ENCODE measurements at places on chromosomes 13 and 19. TPM values are rescaled to one million over a fixed set of nuclear protein-coding genes. Genes with fewer than 3 reads are reported as not detected.
A peak's percentile ranks its signal among the peaks of the same experiment; 100 is the strongest.

Gene LILRA5
- 23.0 TPM for total RNA-seq

Gene POLR1G
- 6.7 TPM for total RNA-seq

Gene RNF17
- 0.58 TPM for total RNA-seq

Gene ZGLP1
- total RNA-seq: 0.55 TPM

Gene SYCN
- not detected for total RNA-seq

Gene RNF113B
- total RNA-seq: not detected

Gene GTF2F2
- 14.8 TPM for total RNA-seq

- peak; percentile 93 for DNase-seq
Observed at GRCh38 chr19:37691881-37692504, 27.6 kb downstream of the ZNF607 start.

DNA sequence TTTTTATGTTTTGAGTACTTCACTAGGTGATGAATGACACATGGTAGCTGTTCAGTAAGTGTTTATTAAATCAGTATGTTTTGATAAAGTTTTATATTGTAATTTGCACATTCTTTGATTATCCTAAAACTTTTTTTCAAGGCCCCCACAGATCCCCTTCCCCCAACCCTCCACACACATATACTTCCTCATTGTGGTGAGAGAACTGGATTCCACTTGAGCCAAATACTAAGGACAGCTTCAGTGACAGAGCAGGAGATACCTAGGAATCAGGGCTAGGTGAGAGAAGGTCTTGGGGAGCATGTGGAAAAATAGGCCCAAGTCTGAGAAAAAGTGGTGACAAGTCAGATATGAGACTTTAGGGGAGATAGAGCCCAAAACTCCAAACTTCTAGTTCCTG is 174.6 kb downstream of the TDRD3 start:
- DNase-seq: no peak

DNA sequence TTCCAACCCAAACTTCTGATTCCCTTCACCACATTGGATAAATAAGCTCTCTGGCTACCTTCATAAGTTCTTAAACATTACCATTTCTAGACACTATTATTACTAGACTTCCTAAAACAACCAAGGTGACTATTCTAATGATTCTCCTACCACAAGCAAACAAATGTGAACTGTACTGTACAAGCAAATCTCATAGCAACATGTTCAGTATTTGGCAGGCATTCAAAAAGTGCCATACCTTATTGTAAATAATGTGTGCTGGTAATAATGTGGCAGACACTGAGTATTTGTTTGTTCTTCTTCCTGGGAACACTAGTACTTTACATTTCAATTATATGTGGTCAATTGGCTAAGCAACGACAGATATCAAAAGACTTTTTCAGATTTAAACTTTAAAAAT is 986.0 kb upstream of the SPRY2 start:
- no peak for DNase-seq

DNA sequence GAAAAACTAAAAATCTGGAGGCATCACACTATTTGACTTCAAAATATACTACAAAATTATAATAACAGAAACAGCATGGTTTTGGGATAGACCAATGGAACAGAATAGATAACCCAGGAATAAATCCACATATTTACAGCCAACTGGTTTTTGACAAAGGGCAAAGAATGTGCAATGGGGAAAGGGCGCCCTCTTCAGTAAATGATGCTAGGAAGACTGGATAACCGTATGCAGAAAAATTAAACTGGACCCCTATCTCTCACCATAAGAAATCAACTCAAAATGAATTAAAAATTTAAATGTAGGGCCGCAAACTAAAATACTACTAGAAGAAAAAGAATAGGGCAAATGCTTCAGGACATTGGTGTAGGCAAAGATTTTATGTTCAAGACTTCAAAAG is 440.5 kb upstream of the SGCG start:
- DNase-seq: no peak

GRCh38 chr13:32472194-32472621 is 44.3 kb upstream of the N4BP2L1 start:
- no peak for DNase-seq

DNA sequence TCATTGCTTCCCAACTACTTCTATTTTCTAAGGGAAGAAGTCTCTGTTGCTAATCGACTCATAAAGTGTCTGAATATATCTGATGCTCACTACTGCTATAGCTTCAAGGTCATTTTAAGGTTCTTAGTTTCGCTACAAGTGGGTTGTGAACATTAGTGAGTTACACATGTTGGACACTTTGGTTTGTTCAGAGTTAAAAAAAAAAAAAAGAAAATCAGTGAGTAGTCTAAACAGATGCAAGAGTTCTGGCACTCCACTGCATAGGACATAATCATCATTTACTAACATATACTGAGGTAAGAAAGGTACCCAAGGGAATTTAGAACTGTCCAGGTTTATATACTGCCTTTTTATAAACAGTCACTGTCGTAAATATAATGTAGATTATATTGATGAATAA is 108.8 kb downstream of the KLF12 start:
- DNase-seq: no peak

- peak; percentile 37 for DNase-seq
Observed at GRCh38 chr19:29917911-29918310, 24.1 kb upstream of the URI1 start.

GRCh38 chr19:44803442-44804428 is 5.2 kb upstream of the BCAM start:
- DNase-seq: no peak

DNA sequence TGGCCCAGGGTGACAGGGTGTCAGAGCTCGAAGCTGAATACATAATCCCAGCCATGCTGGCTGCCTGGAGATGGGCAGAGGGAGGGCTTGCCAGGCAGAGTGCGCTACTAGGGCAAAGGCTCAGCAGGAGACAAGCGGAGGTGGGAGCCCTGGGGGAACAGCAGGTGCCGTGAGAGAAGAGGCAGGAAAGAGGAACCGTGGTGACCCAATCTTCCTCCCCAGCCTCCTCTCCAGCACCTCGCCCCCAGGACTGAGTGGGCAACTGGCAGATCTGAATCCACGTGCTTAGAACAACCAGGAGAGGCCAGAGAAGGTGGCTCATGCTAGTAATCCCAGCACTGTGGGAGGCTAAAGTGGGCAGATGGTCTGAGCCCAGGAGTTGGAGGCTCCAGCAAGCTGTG is 11.0 kb upstream of the CCL25 start:
- no peak for DNase-seq

GRCh38 chr13:75938811-75939560 is 302.9 kb downstream of the LMO7 start:
- no peak for DNase-seq

DNA sequence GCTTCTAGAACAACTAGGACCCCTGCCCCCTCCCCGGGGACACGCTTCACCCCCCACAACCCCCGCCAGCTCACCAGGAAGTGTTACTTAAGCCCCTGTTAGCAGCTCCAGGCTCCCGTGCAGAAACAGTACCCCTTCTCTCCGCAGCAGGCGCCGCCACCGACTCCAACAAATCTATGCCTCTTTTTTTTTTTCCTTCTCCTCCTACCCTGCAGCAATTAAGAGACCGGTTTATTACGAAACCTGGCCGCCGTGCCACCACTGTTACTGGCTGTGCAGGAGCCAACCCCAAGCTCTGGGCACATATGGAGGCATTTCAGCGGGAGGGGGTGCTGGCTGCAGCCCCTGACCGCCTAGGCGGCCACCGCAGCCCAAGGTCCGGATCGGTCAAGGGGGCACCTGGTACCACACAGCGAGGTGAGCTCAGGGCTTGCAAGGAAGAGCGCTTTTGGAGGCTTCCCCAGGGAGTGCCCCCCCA is 2.4 kb downstream of the GADD45B start:
- DNase-seq: no peak

DNA sequence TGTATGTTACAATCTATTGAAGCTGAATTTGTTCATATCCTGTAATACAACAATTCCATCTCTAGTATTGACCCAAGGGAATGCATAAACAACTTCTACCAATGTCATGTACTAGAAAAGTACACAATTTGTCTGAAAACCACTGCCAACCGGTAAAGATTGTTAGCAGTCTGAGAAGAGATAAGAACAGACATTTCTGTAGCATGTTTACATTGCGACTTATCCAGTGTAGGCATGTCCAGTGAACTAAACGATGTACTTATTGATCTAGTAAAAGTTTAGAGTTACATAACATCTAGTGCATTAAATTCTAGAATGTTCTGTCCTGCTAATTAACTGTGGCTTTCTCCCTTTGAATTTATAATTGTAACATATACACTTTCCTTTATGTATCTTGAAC is 425.9 kb downstream of the SLITRK6 start:
- no peak for DNase-seq

GRCh38 chr13:67120872-67121531 is 109.1 kb downstream of the PCDH9 start:
- no peak for DNase-seq

DNA sequence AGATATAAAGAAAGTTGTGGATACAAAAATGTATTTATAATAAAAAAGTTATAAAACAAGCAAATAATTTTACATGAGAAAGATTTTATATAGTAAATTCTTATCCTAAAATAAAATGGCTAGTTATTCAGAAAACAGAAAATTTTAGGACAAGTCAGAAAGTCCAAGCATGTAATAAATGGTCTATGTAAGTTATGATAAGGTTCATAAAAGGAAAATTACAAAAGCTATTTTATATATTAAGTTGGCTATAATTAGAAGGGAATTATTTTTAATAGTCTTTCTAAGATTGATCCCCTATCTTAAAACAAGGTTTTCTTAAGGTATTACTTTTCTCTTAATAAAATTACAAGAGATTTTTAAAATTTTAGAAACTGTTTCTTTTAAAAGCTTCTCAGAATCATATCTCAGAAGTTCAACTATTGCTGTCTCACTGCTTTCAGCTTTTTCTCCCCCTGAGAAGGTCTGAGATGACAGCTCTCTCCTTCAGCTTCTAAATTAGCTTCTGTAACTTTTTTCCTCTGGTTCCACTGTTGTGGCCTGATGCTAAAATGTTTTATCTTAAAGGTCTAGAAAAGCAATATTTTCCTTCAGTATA is 8.7 kb downstream of the CCDC169 start:
- no peak for DNase-seq

DNA sequence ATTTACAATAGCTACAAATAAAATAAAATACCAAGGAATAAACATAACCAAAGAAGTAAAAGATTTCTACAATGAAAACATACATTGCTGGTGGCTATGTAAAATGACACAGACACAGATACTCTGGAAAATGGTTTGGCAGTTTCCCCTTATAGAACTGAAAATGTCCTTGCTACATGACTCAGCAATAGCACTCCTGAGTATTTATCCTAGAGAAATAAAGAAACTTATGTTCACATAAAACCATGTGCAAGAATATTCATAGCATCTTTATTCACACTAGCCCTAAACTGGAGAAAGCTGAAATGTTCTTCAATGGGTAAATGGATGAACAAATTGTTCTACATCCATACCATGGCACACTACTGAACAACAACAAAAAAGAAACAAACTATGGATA is 100.2 kb upstream of the RFC3 start:
- DNase-seq: no peak

- DNase-seq: no peak
Observed at GRCh38 chr13:22110368-22110767, 439.5 kb downstream of the FGF9 start.

Data from mesenteric fat pad (tissue), 1 donor.